ENCODE measurements at places on chromosomes 1 and 21.

DNA sequence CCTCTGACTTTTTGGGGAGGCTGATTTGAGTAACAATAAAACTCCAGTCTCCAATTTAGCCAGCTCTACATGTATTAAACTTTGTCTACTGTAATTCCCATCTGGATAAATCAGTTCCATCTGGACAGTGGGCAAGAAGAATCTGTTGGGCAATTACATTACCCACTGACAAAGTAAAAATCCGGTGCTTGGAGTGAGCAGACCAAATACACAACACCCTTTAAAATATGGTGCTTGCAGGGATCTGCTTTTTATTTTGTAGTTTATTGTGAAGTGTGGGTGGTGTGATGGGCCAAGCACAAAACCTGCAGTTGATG is 8.9 kb upstream of the CD55 start:
- no peak for DNase-seq

- DNase-seq = no peak
Measured at GRCh38 chr1:44359234-44359935, 4.3 kb upstream of the ERI3 start.

- DNase-seq = no peak
Measured at GRCh38 chr1:167118188-167118587, 24.3 kb downstream of the STYXL2 start.

DNA sequence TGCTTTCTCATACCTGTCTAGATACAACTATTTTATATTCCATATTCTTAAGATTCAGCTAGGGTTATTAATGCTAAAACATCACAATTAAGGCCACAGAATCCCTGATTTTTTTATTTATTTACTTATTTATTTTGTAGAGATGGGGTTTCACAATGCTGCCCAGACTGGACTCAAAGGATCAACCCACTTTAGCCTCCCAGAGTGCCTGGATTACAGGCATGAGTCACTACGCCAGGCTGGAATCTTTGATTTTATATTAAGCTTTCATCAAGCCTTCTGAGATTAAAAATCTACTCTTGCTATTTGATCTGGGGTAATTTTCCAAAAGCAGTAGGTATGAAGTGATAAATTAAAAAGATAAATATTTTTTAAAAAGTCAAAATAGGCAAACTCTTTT is 38.9 kb downstream of the MCOLN2 start:
- no peak for DNase-seq

GRCh38 chr1:47555841-47556560 is 118.2 kb downstream of the FOXD2 start:
- DNase-seq = no peak

DNA sequence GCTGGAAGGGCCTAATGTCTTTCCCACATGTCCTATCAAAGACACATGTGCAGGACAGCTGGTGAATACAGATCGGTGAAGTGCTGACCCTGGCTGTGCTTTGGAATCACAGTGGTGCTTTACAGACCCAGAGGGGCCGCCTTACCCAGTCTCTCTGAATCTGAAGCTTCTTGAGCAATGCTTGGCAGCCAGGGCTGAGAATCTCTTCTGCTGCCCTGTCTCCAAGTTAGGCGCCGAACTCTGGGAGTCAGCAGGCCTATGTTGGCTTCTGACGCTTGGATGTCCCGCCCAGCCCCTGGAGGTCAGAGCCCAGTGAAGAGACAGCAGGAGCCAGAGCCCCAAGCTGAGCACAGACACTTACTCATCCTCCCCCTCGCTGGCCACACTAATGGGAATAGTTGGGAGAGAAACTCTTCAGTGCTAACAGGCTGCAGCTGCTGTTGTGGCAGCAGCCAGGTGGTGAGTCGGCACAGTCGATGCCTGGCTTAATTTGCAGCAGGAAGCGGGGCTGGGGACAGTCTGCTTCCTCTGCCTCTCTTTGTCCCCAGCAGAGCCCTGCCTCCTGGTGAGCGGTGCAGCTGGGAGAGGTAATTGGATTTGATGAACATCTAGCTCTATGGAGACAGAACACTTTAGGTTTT is 68.1 kb downstream of the URB2 start:
- DNase-seq = no peak

DNA sequence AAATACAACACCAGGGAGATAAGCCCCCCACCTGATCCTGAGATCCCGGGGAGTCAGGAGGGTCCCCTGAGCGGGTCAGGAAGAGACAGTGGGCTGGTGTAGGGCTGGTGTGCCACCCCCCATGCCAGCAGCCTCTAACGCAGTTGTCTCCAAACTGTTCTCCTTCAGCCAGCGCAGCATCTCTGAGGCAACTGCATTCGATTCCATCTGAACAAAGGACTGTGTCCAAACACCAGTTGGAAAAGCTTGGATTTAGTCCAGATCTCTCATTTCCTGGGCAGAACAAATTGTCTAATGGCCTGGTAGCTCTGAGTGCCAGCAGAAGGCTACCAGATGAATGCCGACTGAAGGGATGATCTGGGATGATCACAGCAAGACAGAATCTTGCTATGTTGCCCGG is 44.1 kb upstream of the EIF4G3 start:
- DNase-seq = no peak

DNA sequence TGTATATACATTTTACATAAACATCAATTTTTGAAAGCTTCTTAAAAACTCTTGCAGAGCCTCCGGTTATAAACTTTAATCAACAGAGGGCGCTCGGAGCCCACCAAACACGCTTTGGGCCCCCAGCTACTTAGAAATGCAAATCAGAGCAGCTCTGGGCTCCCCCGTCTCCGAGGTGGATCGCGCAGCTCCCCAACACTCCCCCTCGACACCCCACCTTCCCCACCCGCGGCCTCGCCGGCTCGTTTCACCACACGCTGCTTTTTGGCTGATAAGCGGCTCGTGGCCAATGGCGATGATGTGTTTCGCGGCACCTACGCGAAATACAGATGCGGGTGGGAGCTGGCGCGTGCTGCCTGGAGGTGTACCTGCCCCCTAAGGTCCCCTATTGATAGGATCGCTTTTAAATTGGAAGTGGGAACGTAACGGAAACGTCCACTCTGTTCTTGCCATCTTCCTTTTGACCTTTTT is 1.7 kb upstream of the KIF26B start:
- DNase-seq = no peak

- no peak for DNase-seq
Measured at GRCh38 chr1:101178341-101178687, 58.5 kb upstream of the S1PR1 start.

DNA sequence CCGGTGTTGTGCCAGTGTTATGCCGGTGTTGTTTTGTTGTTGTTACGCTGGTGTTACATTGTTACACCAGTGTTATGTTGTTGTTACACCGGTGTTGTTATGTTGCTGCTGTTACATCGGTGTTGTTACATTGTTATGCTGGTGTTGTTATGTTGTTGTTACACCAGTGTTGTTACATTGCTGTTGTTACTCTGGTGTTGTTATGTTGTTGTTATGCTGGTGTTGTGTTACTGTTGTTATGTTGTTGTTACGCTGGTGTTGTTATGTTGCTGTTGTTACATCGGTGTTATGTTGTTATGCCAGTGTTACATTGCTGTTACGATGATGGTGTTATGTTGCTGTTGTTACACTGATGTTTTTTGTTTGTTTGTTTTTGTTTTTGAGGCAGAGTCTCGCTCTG is 24.1 kb downstream of the H6PD start:
- DNase-seq = no peak

GRCh38 chr1:2469103-2469940 is 6.8 kb upstream of the PLCH2 start:
- DNase-seq = no peak

DNA sequence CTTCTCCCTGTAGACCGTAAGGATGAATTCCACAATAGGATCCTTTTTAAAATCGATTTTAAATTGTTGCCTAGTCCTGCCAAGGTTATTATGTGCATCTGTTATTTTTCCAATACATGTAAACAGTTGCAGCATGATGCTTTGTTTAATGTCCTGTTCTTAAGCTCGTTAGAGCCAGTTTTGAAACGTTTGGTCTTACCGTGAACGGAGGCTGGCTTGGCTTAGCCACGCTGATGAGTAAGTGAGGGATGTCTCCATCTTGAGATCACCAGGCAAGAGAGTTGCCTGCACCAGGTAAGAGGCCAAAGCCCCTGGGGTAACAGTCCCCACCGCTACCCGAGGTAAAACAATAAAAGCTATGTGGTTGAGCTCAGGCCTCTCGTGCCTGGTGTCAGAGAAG is 17.3 kb downstream of the CSTB start:
- no peak for DNase-seq

GRCh38 chr1:243883551-243883950 is 33.5 kb upstream of the AKT3 start:
- DNase-seq = no peak

All from left renal cortex interstitium (tissue), 4 donors.